ENCODE measurements at places on chromosomes 16 and 17. TPM values are rescaled to one million over a fixed set of nuclear protein-coding genes. Genes with fewer than 3 reads are reported as not detected.

DNA sequence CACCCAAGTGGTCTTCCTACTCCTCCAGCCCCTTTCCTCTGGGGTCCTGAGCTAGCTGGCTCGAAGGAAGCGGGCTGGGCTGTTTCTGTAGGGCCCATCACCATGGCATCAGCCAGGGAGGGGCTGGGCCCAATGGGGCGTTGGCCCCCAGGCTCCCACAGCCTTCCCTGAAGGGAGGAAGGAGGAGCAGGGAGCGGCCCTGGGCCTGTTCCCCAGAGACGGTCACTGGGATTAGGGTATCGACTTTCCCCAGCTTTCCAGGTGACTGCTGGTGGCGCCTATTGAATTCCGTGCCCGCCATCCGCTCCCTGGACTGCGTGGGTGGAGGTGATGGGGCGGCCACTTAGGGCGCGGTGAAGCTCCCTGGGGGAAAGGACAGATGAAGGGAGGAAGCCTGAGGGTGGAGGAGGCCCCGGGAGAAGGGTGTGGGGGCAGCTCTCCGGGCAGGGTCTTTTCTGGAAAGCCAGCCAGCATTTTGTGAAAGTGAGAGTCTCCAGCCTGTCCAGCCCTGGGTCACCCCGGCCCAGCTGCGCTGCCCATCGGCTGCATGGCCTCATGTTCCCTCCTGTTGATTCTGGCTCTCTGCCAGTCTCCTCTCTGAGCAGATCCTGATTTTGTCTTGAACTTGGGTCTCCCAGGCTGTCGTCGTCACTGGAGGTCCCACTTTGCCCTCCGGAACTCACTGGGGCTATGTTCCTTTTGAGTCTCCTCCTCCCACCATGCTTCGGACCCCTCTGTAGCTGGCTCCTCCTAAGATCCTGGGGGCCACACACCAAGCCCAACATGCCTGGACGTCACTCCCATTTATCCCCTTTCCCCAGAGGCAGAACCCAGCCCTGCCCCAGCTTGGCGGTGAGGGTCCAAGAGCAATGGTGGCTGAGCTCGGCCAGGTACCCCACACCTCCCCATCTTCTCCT lies 9.8 kb downstream of the NHERF1 start:
- no peak for DNase-seq

DNA sequence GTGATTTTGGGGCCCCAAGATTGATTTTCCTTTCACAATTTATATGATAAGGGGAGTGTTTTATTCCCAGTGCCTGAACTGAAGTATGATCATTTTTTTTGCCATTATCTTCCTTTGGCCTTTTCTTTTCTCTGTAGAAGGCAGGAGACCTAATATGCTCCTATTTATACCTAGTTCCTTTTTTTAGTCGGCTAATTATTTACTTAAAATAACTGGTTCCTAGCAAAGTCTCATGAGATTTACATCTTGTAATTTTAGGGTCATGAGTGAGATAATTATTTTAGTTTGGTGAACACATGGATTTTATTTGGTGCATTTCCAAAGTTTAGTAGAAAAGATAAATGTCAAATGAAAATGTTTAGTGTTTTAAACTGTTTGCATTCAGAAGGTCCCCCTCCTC lies 24.8 kb downstream of the SEC14L1 start:
- no peak for DNase-seq

GRCh38 chr17:1956134-1956533 lies 69.0 kb downstream of the RTN4RL1 start:
- DNase-seq: no peak

GRCh38 chr17:28225271-28225670 lies 93.7 kb upstream of the TMEM97 start:
- DNase-seq: no peak

DNA sequence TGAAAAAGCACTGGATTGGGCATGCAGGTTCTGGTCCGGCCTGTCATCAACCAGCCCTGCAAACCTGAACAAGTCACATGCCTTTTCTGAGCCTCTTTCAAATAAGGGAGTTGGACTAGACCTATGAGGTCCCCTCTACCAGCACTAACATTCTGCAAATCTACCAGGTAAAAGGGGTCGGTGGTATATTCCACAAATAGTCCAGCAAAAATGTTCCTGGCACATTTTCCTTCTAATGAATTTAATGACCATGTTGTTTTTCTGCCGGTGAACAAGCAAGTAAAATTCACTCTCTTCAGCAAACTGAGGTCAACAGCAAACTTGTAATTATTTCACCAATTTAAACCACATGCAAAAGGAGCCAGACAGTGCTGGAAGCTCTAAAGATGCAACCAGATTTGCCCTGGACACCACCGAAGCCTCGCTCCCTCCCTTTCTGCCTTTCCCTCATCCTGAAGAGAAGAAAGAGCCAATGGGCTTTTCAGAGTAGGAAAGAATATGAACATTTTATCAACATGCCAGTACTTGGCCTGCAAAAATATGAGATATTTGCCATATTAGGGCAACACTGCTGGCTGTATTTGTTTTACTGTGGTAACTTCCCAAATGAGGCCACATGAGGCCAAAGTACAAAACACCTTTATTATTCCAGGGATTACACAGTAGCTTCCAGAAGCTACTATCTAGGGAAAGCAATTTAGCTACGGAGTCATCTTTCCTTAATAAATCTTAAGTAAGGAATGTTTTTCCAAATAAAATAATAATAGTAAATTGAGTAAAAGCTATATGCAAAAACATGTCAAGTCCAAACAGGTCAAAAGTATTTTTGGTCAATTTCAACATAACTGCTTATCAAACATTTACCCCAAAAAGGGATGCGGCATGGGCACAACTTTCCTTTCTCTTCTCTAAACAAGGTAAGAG lies 45.0 kb downstream of the USP31 start:
- no peak for DNase-seq

- no peak for DNase-seq
Observed at GRCh38 chr16:67255553-67256221, 6.9 kb downstream of the SLC9A5 start.

DNA sequence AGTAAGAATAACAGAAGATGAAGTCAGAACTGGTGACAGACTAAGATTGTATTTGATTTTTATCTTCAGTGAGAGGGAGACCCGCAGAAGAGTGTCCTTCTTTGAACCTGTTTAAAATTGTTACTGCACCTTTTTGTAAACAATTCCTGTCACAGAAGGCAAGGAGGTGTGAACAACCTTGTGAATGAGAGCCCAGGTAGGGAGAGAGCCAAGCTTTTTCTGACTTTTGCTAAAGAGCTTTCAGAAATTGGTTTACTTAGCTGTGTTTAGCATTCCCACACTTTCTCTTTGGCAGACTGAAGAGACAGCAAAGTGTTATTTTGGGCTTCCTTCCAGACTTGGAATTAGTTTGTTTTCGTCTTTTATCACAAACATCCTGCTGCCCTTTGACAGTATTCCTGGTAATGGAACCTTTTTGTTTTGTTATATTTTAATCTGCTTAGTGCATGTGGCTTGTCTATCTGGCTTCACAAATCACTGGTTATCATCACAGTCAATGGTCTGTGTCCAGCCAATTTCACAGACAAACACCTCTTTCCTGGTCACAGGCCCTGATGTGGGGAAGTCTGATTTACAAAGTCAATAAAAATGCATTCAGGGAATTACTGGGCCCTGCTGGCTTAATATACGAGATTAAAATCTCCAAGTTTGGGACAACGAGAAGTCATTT lies 85.7 kb upstream of the HS3ST2 start:
- DNase-seq: no peak

- no peak for DNase-seq
Observed at GRCh38 chr17:77382966-77383612, 242.3 kb downstream of the SEC14L1 start.

DNA sequence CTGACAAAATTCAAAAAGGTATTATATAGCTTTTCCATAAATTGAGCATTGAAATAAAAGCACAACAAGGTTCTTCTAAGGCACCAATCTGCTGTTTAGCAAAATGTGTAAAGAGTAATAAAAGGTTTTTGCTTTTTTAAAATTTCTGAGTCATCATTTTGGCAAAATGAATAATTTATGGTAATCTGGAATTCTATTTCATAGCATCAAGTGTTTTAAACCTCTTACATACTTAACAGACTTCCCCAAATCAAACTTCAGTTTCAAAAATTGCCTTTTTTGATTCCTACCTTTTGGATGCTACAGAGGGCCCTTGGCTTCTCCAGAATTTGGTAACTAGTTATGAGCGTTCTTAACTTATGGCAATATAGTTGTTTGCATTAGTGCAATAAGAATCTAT lies 154.0 kb upstream of the ELAC2 start:
- no peak for DNase-seq

GRCh38 chr16:11066261-11066870 lies 122.0 kb downstream of the CLEC16A start:
- DNase-seq: peak; percentile 25

DNA sequence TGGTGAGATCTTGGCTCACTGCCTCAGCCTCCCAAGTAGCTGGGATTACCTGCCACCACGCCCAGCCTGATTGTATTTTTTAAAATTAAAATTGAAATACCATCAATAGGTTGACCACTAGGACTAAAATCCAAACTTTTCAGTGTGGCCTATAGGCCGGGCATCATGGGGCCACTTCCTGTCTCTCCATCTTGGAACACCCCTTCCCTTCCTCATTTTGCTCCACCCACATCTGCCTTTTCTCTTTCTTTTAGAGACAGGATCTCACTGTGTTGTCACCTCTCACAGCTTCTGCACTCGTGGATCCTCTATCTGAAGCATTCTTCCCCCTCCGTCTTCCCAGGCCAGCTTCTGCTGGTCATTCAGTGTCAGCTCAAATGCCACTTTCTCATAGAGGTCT lies 57.0 kb downstream of the BMERB1 start:
- no peak for DNase-seq

DNA sequence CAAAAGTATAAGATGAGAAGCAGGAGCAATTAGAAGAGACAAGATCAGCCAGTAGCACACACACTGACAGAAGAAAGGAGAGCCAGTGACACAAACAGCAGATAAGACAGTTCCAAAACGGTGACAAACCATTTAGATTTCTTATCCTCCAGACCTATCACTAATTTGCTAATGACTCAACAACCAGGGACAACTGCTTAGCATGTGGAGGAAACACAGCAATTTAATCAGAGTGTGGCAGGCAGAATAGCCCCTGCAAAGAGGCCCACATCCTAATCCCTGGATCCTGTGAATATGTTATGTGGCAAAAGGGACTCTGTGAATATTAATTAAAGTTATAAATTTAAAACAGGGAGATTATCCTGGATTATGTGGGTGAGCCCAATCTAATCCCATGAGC lies 81.1 kb downstream of the CACNG1 start:
- DNase-seq: no peak

DNA sequence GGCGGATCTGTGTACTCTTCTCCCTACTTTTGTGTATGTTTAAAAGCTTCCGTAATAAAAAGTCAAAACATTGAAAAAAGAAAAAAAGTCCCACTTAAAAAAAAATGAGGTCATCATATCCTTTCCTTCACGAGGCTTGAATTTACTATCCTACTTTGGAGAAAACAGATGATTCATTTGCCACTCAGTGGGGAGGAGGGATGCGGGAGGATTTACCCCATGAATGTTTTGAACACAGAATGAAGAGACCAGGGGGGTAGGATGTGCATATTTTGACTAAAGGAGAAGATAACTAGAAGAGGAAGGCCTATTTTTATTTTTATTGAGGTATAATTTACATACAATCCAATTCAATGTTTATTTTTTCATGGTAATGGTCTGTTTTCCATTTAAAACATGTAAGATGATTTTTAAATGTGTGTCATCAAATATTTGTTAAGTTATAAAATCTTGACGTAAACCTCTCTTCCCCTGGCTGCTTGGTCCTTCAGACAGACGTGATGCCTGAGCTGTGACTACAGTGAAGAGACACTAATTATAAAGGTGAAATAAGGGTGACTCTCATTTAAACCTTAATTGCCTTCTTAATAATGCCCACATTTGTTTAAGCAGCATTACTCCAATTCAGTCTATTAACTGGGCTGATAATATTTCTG lies 135.4 kb upstream of the AXIN2 start:
- DNase-seq: no peak

DNA sequence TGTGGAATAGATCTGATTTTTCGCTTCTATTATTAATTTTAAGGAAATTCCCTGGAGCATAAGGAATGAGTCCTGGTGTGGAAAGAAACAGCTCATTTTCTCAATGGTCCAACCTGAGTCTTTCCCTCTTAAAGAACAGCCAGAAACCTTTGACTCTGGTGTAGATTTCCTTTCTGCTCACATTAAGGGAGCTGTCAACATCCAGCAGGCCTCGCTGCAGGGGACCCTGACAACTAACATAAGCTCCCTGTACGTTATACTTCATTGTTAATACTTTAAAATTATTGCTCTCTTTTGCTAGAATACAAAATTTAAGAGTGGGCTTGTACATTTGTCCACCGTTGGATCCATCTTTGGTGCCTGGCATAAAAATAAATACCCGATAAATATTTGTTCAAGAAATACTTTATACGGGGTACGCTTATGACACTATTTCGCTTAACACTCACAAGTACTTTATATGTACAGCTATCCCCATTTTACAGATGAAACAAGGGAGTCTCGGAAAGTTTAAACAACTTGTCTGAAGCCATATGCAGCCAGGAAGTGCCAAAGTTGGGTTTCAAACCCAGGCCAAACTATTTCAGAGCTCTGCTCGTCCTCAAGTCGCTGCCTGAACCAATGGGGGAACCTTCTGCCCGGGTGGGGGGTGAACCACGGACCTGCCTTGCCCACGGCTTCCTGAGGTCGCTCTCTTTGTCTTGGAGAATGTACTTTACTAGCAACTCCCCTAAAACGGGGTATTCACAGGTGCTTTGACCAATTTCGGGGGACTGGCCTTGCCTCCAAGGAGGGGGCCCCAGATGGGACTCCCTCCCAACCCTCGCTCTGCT lies 611 bp downstream of the SMARCE1 start:
- peak; percentile 58 for DNase-seq

- DNase-seq: peak; percentile 87
Observed at GRCh38 chr17:32319548-32319905, 22.4 kb downstream of the C17orf75 start.

DNA sequence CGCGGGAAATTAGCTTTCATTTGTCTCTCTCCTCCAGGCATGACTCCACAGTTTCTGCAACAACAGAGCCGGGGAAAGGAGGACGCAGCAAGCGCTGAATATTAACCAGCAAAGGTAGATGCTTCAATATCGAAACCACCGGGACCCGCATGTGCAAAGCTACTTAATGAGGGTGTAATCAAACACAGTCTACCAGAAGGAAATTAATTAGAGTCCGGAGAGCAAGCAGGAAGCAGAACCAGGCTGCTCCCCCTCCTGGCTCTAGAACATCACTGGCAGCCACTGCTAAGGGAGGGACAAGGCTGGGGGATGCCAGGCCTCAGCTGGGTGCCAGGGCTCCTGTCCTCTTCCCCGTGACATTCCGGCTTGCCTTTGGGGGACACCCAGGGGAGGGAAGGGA lies 21.7 kb downstream of the LRRC75A start:
- no peak for DNase-seq

- peak; percentile 40 for DNase-seq
Observed at GRCh38 chr17:72931163-72931562, 161.3 kb downstream of the SLC39A11 start.

- no peak for DNase-seq
Observed at GRCh38 chr17:78366109-78366848, 6.4 kb upstream of the SOCS3 start.

The RTN4RL1 gene
- 0.17 TPM for total RNA-seq

The PPY gene
- not detected for total RNA-seq

The EVI2B gene
- total RNA-seq: 15.9 TPM

The CBLN1 gene
- total RNA-seq: not detected

The MYL4 gene
- not detected for total RNA-seq

The SLFN14 gene
- not detected for total RNA-seq

The SLFN12L gene
- 39.0 TPM for total RNA-seq

The CNEP1R1 gene
- 23.9 TPM for total RNA-seq

The STH gene
- total RNA-seq: not detected

The NPIPA7 gene
- 3.4 TPM for total RNA-seq

The DHRS7C gene
- total RNA-seq: not detected

The C16orf92 gene
- total RNA-seq: not detected

The GRB2 gene
- 174 TPM for total RNA-seq

Data from activated CD4-positive, alpha-beta memory T cell treated with anti-CD3 and anti-CD28 coated beads for 36 hours (primary cell).